ENCODE measurements at places on chromosomes 12 and 14.

GRCh38 chr12:19190292-19191031, 60.9 kb downstream of the PLEKHA5 start:
- no peak for DNase-seq

DNA sequence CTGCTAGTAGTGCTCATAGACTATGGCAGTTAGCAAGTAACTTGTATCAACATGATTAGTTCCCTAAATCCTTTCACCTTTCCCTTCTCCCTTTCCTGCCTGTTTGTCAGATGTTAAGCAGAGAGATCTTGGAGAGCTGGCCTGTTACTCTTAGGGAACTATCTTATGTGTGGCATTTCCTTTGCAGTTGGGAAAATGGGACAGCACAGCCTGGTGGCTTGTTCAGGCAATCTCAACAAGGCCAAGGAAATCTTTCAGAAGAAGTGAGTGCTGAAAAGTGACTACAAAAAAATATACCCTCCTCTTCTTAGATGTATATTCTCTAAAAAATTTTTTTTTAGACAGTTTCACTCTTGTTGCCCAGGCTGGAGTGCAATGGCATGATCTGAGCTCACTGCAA, 7.4 kb downstream of the PARP2 start:
- no peak for DNase-seq

DNA sequence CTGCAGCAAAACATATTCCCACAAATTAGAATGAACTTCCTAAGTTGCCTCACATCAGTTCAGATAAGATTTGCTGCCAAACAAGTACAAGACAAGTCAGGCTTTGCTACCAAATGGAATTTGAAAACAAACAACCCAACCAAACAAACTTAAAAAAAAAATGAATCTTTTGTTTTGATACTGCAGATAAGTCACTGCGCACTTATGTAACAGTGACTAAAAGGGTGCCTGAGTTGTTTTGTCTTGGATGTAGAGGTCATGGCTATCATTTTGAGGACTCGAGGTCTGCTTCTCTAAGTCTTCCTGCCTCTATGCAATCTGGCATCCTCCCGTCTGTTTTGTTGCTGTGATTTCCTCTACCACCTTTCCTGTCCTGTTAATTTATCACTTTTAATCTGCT, 11.1 kb upstream of the EPS8 start:
- no peak for DNase-seq

- no peak for DNase-seq
Measured at GRCh38 chr12:87439990-87440827, 589.0 kb downstream of the C12orf50 start.

DNA sequence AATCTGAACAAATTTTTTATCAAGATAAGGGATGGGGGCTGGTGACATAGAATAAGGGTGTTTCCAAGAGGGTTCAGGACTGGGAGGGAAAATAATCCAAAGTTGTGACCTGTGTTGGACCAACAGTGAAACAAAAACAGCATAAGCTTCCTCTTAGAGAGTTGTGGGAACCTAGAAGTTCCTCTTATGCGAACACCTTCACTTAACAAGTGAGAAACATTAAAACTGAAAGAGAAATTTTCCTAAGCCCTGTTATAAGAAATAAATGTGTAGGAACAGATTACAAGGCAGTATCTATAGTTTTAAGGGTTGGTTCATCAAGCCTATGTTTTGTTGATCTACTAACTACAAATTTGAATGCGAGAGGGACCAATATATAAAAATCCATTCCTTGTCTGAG, 58.4 kb downstream of the LLPH start:
- DNase-seq = no peak

DNA sequence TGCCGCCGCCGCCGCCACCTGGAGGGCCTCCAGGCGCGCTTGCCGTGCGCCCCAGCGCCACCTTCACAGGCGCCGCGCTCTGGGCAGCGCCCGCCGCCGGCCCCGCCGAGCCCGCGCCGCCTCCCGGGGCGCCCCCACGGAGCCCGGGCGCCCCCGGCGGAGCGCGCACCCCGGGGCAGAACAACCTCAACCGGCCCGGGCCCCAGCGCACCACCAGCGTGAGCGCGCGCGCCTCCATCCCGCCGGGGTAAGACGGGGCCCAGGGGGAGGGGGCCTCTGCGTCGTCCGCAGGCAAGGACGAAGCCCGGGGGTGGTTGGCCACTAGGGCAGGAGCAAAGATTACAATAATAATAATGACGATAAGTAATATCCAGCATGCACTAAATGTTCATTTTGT, 21.3 kb downstream of the DTX1 start:
- no peak for DNase-seq

GRCh38 chr12:130849561-130850417, 10.7 kb upstream of the STX2 start:
- DNase-seq = no peak
